CD4-positive, alpha-beta memory T cell (primary cell): ENCODE measurements at places on chromosomes 3 and 15.

GRCh38 chr15:41944313-41944940 lies 27.9 kb downstream of the EHD4 start:
- DNase-seq, result no peak

- no peak for DNase-seq
Observed at GRCh38 chr3:178504128-178504527, 32.1 kb upstream of the KCNMB2 start.

GRCh38 chr3:87996882-87997281 lies 61.9 kb downstream of the CGGBP1 start:
- no peak for DNase-seq

DNA sequence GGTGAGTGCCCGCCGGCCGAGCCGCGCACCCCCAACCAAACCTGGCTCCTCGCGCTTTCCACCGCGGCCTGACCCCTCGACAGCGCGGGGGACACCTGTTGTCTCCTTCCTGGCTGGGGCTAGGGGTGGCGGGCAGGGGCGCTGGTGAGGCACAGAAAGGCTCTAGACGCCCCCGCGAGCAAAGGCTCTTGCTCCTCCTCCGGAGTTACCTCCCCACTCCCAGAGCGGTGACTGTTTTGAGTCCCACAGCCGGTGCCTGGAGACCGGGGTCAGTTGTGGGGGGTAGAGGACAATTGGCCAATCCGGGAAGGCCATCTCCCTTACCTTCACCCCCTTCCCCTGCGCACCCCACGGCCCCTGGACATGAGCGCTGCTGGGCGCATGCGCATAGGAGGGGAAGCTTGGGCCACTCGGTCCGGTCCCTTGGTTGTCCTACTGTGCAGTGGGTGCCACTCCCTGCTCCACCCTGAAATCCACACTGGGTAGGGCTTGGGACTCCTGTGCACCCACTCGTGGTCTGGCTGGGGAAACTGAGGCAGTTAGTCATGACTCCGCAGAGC lies 554 bp downstream of the CHST13 start:
- DNase-seq, result no peak

DNA sequence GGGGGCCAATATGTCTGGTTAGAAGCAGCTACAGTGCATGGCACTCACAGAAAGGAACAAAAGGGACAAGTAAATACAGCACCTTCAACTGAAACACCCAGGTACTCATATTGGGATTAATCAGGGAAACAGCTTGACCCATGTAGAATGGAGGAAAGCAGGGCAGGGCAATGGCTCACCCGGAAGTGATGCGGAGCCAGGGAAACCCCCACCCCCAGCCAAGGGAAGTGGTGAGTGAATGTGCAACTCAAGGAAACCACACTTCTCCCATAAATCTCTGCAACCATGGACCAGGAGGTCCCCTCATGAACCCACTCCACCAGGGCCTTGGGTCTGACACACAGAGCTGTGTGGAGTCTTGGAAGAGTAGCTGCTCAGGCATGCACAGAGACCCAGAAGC lies 117.1 kb downstream of the MTHFS start:
- DNase-seq, result no peak

GRCh38 chr3:14564741-14565140 lies 24.6 kb upstream of the GRIP2 start:
- no peak for DNase-seq

DNA sequence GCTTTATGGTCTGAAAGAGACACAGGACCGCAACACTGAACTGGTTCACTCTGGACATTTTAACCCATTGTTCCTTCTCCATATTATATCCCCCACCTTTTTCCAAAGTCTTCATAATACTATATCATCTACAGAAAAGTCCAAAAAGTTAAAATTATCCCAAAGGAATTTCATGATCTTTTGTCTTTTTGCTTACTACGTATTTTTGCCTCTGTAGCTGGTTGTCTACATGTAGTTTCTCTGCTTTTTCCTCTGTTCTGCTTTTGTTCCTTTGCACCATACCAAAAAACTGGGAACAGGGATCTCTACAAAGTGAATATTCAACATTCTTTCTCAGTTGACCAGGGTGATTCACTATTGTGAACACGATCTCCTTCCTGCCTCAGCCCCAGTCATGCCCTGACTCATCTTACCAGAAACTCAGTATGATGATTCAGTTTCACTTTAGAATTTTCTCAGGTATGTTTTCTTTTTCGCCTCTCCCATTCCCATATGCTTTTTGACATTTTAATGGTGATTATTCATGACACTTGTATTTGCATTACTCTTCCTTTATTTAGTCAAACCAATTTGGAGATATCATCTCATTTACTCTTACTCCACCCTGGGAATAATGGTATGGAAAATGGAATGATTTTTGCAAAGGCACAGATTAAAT lies 14.5 kb downstream of the EMC4 start:
- no peak for DNase-seq

- no peak for DNase-seq
Observed at GRCh38 chr15:100537331-100537730, 8.6 kb upstream of the CERS3 start.

DNA sequence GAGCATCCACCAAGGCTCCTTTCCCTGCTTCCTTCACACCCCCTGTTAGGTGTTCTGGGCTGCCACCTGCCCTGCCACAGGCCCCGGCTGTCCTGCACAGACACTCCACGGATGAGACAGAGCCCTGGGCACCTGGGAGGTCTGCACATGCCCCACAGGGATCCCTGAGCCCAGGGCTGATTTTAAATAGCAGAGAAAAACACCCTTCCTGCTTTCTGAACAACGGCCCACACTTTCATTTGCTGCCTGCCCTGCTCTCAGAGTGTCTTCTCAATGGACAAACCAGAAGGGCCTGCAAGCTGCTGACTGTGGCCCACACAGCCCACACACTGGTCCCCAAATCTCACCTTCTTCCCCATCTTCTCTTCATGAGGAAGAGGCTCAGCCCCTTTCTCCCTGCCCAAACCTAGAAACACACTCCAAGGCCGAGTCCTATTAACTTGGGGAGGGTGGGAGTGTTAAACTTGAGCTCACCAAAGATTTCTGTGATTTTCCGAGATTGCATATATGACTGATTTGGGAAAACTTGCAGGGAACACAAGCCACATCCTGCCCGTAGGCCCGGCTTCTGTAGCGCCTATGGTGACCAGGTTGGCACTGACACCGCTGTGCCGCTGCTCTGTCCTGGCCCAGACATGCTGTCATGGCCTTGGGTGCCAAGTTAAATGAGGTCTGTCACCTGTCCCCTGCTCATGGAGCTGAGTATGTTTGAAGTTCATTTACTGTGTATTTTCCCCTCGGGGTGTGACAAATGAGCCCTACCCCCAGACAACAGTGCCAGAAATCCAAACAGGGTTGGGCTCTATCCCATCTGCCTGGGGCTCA lies 47.2 kb upstream of the KLF13 start:
- no peak for DNase-seq

- DNase-seq, result no peak
Observed at GRCh38 chr3:46282696-46283095, 40.4 kb downstream of the CCR3 start.

- no peak for DNase-seq
Observed at GRCh38 chr15:58221591-58222241, 83.5 kb downstream of the AQP9 start.

DNA sequence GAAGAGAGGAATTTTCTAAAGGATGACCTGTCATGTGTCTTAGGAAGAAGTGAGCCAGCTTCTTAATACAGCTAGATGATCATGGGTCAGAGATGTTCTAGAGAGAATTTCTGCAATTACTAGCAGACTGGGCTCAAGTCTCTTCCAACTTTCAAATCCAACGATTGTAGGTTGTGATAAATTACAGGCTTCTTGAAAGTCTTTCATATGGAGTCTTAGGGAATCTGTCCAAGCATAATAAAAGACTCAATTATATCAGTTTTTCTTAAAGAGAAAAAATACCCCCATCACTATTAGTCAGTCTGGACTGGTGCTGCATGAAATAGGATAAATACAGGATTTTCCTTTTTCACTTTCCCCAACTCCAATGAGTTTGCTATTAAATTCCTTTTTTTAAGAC lies 59.1 kb downstream of the DRD3 start:
- DNase-seq, result no peak

DNA sequence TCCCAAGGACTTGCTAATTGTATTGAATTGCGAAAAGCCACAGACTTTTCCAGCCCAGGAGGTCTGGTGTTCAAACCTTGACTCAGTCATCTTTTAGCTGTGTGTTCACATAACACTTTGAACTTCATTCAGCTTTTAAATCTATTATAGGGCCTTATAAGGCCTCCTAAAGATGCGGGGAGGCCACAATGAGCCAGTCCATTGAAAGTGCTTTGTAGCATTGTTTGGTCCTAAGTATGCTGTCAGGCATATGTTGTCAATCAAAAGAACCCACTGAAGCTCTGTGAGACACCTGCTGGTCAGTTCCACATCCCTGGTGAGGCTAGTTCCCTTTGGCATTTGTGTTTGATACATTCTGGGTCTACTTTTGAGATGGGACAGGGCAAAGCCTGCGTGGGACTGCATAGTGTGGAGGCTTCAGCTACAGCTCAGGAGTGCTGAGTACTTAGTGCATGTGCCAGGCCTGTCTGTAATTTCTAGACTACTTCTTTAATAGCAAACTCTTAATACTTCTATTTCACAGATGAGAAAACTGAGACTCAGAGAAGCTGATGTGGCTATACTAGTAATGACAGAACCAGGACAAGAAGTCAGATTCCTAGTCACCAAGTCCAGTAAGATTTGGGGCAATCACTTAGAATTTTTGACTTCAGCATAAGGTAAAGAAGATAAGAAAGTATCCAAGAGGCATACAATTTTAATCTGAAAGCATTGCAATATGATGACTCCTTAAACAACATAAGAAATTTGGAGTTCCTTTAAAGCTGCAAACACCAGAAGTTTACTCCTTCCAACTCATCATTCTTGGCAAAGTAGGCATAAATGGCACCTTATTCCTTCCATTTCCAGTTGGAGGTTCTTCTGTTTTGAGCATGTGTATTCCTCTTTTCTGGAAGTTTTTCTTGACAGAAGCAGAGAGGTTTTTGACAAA lies 213.0 kb downstream of the PDCD6IP start:
- DNase-seq, result no peak

- no peak for DNase-seq
Observed at GRCh38 chr3:170002231-170002630, 35.6 kb upstream of the GPR160 start.

GRCh38 chr3:45387636-45388348 lies 584 bp upstream of the LARS2 start:
- peak; percentile 4 for DNase-seq

- DNase-seq, result no peak
Observed at GRCh38 chr3:185658504-185658912, 72.4 kb downstream of the SENP2 start.

DNA sequence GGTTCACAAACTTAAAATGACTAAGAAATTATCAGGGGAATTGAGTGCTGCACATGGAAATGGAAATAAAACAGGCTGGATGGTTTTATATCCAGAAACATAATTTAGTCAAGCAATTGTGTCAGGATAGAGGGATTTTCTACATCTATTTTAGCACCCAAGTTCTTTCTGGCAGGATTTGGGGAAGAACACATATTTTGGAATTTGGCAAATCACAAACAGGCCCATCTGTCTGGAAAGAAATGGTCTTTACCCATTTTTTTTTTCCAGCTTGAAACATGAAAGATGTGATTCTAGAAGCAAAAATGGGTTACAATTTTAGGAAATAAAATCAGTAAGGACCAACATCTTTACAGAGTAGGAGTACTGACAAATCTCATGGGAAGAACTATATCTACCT lies 14.4 kb upstream of the UNC13C start:
- DNase-seq, result no peak

DNA sequence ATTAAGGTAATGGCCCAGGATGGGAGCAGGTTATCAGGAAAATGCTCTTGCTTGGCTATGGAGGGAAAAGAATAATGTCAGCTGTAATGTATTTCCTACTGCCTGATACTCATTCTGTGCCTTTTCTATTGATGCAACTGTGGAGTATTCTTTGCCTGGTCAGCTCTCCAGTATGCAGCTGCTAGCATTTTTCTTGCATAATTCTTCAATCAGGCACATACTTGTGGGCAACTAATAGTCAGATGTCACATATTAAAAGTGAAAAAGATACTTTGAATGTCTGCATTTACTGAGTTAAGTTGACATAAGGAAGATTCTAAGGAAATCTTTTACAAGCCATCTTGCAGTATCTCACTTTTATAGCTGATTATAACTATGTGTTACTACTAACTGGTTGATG lies 29.5 kb downstream of the CD80 start:
- no peak for DNase-seq

DNA sequence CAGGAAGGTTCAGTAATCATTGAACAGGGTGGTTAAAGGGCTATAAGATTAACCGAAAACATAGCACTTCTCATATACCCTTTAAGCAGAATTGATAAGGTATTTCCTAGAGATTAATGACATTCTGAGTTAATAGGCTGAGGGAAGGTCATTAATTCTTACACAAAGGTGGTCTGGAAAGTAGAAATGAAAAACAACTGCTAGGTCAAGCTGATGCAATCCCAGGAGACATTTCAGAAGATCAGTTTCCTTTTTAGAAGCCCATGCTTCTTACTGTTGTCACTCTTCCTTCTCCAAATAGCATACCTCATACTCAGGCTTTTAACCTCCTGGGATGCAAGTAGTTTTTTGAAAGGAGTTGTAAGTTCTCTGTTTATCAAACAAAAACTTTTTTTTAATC lies 8.8 kb downstream of the FILIP1L start:
- DNase-seq, result no peak

DNA sequence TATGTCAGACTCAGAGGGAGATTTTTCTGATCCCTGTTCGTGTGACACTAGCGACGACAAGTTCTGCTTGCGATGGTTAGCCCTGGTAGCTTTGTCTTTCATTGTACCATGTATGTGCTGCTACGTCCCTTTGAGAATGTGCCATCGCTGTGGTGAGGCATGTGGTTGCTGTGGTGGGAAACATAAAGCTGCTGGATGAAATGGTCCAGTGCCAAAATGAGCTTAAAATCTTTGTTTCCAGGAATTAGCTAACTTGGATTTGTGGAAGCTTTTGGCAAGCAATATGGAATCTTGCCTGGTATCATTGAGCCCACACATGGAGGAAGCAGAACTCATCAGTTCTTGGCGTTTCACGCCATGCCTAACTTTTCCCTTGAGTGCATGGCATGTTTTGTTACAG lies 98.8 kb downstream of the SPRED1 start:
- no peak for DNase-seq

GRCh38 chr15:60733196-60733595 lies 254.3 kb upstream of the ICE2 start:
- DNase-seq, result no peak

DNA sequence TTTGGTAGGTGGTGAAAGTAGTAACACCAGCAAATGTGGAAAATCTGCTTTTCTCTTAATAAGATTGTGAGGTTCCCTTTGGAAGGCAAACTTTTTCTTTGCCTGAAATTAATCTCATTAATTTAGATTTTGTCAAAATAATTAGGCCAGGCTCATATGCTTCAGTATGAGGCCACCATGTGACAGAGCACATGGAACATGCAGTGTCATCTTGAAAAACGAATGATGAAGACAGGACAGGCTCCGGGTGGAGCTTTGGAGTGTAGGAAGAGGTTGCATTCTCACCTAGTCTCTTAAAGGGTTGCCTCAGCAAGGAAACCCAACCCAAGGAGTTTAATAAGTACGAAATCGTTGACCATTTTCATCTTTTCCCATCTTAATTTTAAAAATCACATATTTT lies 18.6 kb upstream of the LZTFL1 start:
- no peak for DNase-seq
